ENCODE measurements at places on chromosomes 5 and 9.

GRCh38 chr5:134091626-134092121, 22.8 kb upstream of the TCF7 start:
- no peak for DNase-seq

DNA sequence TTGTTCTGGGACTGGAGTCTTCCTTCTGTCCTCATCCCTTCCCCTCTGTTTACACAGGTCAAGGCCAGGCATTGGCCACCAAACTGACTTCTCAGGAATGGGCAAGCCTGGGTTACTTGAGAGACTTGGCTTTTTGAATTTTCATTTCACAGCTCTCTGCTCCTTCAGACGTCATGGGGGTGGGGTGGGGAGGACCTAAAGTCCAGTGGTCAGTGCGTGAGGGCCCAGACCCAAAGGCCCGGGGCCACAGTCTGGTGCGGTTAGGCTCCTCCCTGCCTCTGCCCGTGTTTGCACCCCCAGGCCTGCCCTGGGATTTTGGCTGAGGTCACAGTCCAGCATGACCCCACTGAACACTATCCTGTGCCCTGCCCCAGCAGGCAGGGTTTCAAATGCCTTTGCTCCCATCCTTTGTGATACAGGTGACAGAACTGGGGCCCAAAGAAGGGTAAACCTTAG, 4.1 kb upstream of the CXXC5 start:
- no peak for DNase-seq

GRCh38 chr5:41843456-41844370, 26.5 kb downstream of the OXCT1 start:
- no peak for DNase-seq

GRCh38 chr5:125463466-125464092, 717.1 kb upstream of the ZNF608 start:
- DNase-seq, result no peak

DNA sequence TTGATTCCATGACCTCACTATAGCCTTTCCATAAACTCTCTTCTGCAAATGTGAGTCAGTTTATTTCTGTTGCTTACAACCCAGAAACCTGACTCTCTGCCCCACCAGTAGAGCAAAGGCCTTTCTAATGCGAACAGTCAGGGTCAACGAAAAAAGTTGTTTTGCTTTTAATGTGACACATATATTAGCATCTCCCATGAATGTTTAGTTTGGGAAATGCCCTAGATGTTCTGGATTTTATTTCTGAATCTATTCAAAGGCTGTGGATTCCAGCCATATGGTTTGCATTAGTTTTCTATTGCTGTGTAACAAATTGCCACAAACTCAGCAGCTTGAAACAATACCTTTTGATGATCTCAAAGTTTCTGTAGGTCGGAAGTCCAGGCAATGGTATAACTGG, 193.5 kb downstream of the GNA14 start:
- DNase-seq, result no peak

GRCh38 chr5:119274030-119274766, 81.6 kb upstream of the TNFAIP8 start:
- no peak for DNase-seq

- DNase-seq, result no peak
These were observed 880 bp upstream of the PTPDC1 start for GRCh38 chr9:94083384-94083783.

- DNase-seq, result no peak
These were observed 17.9 kb downstream of the SLCO4C1 start for GRCh38 chr5:102278231-102278630.

- no peak for DNase-seq
These were observed 116.4 kb downstream of the MYO10 start for GRCh38 chr5:16819522-16820167.

DNA sequence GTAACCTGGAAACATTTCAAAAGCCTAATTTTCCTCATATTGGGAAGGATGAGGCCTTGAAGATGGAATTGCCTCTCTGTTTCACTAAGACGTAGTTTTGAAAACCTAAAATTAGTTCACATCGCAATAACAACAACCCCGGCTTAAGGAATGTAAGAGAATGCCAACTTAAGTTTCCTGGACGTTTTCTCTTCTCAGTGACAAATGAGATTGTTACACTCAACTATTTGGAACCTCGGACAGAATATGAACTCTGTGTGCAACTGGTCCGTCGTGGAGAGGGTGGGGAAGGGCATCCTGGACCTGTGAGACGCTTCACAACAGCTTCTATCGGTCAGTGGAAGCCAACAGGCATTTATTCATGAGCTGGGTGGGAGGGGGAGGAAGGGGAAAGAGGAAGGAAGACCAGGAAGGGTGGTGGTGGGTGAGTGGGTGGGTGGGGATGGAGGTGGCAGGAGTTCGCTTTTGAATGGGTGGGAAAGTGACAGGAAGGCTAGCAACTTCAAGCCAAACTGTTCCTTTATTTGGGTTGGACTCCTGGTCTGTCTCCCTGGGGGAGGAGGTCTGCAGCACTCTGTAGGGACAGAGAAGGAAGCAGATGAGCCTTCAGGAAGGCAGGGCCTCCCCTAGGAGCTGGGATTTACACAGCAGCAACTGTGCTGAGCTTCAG, 83.4 kb downstream of the TEK start:
- no peak for DNase-seq

GRCh38 chr9:106981396-106982287, 118.7 kb downstream of the ZNF462 start:
- DNase-seq, result no peak

GRCh38 chr9:90142580-90142979, 500.0 kb downstream of the DIRAS2 start:
- peak; percentile 3 for DNase-seq

Measured in CD4-positive, alpha-beta T cell treated with Interferon gamma for 1 hour (primary cell).